ENCODE measurements at places on chromosomes 7 and 10. TPM values are rescaled to one million over a fixed set of nuclear protein-coding genes. Genes with fewer than 3 reads are reported as not detected.

DNA sequence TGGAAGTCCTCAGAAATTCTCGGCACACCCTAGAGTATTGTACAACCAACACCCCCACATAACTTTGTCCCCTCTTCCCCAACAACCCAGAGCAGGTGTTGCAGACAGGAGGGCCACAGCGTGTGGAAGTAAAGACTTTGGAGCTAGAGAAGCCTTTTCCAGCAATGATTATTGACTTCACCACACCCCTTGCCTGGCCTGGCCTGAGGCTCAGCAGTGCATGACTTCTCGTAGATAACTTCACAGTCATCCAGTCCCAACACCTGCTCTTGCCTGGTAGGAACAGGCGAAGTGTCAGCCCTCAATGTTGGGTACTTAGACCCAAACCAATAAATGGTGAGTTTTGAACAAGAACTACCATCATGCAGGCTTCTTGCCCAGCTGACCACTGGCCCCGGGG lies 36.7 kb downstream of the GOT1 start:
- DNase-seq: no peak

DNA sequence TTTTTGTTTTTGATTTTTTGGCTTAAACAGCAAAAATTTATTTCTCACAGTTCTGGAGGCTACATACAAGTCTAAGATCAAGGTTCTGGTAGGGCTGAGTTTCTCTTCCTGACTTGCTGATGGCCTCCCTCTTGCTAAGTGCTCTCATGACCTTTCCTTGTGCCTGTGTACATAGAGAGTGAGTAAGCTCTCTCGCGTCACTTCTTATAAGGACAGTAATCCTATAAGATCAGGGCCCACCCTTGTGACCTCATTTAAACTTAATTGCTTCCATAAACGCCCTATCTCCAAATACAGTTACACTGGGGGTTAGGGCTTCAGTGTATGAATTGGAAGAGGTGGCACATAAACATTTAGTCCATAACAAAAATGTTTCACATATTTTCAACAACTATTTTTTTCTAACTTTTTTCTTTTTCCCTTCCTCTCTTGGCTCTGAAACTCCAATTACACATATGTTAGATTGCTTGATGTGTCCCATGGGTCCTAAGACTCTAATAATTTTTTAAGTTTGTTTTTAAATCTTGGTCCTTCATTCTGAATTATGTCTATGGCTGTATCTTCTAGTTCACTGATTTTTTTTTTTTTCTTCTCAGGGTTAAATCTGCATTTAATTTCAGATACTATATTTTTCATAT lies 149.8 kb downstream of the HBP1 start:
- DNase-seq: peak; percentile 3

DNA sequence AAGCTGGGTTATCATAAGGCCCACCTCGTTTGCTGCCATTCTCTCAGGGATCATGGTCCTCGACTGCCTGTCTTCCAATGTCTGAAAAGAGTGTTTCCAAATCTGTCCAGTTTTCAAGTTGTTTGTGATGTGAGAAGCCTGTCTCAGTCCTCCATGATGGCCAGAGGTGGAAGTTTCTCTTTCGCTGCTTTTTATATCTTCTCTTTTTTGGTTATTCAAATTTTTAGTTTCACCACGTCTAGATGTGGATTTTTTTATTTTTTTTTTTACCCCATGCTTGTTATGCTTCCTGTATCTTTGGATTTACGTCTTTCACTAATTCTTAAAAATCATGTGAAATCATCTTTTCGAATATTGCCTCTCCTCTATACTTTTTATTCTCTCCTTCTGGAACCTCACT lies 6.1 kb upstream of the RBM33 start:
- no peak for DNase-seq

- DNase-seq: no peak
Observed at GRCh38 chr7:27704422-27705199, 35.4 kb upstream of the TAX1BP1 start.

- no peak for DNase-seq
Observed at GRCh38 chr7:41567031-41567730, 135.7 kb downstream of the INHBA start.

- DNase-seq: no peak
Observed at GRCh38 chr7:151032936-151033863, 5.0 kb downstream of the ABCB8 start.

DNA sequence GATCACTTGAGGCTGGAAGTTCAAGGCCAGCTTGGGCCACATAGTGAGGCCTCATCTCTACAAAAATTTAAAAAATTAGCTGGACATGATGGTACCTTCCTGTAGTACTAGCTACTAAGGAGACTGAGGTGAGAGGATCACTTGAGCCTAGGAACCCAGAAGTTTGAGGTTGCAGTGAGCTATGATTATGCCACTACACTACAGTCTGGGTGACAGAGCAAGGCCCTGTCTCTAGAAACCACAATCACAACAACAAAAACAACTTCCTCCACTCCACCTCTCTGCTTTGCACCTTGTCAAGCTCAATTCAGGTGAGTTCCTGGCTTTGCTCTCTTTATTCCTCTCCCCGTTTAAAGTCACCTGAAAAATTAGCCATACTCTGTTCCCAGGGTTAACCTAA lies 8.3 kb upstream of the CAPZA2 start:
- DNase-seq: no peak

DNA sequence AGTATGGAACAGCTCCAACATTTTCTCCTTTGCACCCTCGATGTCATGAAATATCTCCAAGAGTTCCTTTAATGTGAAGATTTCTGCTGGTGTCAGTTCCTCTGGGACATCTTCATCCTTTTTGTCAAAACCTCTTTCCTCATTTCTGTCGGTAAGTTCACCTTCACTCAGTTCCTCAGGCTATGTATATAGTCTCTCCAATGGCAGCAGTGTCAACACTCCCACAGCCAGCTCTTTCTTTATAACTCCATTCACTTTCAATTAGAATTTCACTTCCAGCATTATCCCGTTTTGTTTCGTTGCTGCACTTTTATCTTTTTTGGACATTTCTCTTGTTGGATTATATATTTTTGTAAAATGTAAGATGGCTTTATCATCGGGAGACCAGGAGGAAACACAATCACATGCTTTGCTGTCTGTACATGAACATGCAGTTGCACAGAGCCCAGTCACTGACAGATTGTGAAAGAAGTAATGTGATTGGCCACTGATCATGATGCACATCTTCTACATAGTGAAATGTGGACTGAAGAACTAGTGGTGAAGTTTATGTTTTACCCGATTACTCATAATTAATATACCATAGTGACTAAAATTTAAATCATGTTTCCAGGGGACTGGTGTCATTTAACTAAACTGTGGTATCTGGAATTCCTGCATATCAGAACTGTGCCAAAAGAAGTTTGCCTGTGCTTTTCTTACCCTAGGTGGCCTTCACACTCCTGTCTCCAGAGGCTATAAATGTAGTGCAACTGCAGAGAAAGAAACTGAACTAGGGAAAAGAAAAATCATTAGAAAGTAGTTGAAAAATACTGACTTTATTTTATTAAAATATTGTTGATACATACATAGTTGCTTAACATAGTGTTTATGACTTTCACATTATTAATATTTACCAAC lies 289.6 kb downstream of the PPP1R3A start:
- no peak for DNase-seq

SLC16A12 gene
- not detected for total RNA-seq

HACD1 gene
- 1.9 TPM for total RNA-seq

TPK1 gene
- total RNA-seq: 14.5 TPM

KEL gene
- not detected for total RNA-seq

NUTM2A gene
- total RNA-seq: 0.69 TPM

All from neural progenitor cell (in vitro differentiated cells).